ENCODE measurements at places on chromosomes 7 and 10. TPM values are rescaled to one million over a fixed set of nuclear protein-coding genes. Genes with fewer than 3 reads are reported as not detected.

Gene CXCL12
- total RNA-seq, result 42.0 TPM

Gene FBXL13
- 0.99 TPM for total RNA-seq

Gene FAM131B
- 3.9 TPM for total RNA-seq

Gene CALML5
- total RNA-seq, result not detected

Gene FAM25G
- total RNA-seq, result not detected

Gene CLIP2
- 120 TPM for total RNA-seq

Gene MSMB
- not detected for total RNA-seq

Gene LIPF
- total RNA-seq, result 0.29 TPM

Data from smooth muscle cell of trachea (primary cell).